DMS153 (cell line): ENCODE measurements at places on chromosomes 3 and 15.
A peak's percentile ranks its signal among the peaks of the same experiment; 100 is the strongest.

DNA sequence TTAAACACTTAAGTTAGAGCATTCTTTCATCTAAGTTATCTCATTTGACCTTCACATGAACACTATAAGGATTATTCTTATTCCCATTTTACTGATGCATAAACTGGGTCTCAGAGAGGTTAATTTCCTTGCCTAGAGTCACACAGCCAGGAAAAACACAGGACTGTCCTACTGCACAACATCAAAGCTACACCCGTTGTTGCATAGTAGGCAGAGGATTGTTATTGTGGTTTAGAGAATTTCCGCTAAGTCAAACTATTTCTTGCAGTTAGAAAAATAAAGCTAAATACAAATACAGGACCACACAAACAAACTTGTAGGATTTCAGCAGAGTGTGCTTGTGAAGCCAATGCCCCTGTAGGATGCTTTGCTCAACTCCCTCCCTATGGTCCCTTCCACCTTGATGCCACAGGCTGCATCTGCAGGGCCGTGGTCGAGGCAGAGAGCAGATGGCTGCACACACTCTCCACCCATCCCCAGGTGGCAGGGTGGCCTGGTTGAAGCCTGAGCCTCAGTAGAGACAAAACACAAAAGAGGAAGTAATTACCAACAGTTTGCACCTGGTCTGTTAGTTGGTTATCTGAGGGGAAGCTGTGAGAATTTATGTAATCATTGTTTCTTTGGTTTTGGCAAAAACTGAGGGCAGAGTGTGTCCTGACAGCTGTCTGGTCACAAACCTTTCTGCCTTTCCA, 41.1 kb upstream of the SKOR1 start:
- no peak for DNase-seq

DNA sequence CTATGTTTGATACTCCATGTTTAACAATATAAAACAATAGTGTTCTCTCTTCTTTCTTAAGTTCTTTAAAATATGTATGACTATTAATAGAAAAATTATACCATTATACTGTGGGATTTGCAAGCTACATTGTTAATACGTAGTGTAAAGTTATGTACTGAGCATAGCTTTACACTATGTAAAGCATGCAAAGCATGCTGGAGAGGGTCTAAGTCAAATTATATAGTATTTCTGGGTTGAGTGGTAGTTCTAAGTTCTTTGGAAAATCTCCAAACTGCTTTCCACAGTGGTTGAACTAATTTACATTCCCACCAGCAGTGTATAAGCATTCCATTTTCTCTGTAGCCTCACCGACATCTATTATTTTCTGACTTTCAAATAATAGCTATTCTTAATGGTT, 253.0 kb downstream of the RAP2B start:
- no peak for DNase-seq

- no peak for DNase-seq
These were observed 29.7 kb downstream of the BUB1B start for GRCh38 chr15:40190591-40190990.

GRCh38 chr3:32366638-32367397, 24.8 kb upstream of the CMTM7 start:
- DNase-seq, result no peak

DNA sequence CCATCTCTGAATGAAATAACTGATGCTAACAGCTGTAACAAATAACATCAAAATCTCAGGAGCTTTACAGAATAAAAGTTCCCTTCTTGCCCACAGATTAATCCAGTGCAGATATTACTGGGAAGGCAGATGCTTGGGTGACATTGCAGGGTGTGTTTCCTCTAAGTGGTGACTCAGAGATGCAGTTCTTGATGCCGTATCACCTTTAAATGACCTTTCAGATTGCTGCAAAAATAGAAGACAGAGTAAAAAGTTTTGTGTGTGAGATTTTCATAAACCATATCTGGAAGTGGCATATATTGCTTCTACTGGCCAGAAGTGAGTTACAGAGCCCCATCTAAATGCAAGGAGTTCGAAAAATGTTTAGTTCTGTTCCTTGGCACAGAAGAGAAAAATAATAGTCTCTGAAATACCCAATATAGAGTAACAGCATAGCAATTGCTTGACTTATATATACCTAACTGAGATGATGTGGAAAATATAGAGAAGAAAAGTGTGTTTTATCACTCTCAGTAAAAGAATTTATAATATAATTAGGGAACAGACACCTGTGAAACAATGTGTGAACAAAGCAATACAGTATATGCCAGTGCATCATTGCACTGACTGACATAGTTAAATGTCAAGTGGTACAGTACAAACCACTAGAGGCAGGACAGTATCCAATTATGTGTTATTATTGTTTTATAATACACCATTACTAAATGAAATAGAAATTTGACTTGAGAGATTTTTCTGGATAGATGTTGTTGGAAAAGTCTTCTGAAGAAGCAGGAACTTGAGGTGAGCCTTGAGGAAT, 430.7 kb upstream of the CBLB start:
- no peak for DNase-seq

GRCh38 chr15:41940441-41940857, 31.9 kb downstream of the EHD4 start:
- DNase-seq, result no peak

GRCh38 chr3:48928679-48929078, 10.0 kb downstream of the ARIH2 start:
- no peak for DNase-seq

- DNase-seq, result no peak
These were observed 79.8 kb downstream of the CNTN6 start for GRCh38 chr3:1172644-1173043.

- DNase-seq, result no peak
These were observed 28.8 kb upstream of the PLSCR2 start for GRCh38 chr3:146498002-146498736.

DNA sequence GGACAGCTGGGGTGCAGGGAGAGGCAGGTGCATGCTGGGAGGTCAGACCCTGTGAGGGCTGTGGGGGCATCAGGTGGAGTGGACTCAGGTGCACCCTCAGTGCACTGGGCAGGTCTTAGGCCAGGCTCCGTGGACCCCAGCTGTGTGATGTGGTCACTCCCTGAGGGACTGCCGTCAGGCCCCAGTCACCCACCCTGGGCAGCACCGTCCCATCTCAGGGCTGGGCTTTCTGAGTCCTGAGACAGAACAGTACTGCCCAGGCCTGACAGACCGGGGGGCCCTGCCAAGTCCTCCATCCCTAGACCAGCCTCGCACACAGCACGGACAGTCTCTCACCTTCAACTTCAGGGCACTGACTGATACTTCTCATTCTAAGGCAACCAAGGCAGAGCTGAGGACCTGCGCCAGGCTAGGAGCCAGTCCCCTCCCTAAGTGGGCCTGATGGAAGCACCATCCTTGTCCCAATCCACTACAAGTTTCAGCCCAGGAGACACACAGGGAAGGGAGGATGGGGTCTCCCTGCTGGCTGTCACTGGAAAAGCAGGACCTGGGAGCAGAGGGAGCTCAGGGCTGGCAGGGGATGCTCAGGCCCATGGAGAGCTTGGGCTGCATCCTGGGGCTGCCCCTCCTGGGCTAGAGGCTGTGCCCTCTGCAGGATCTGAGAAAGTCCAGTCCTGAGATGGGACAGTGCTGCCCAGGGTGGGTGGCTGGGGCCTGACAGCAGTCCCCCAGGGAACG, 86.3 kb downstream of the LMLN start:
- no peak for DNase-seq

DNA sequence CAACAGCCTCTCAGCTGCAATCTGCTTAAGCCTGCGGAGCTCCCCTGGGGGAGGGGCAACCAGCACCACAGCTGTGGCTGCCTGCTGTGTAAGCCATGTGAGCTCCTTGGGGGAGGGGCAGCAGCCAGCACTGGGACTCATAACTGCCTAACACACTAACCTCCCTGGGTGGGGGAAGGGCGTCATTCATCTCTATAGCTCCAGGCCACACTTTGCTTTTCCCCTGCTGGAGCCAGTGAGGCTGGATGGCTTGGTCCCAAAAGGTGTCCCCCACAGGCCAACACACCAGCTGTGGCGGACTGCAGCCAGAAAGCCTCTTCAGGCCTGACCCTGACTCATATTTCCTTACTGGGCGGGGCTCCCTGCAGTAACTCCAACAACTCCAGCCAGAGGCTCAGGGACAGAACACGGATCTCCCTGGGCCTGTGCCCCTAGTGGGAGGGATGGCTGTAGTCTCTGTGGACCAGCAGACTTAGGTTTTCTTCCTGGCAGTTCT, 129.8 kb downstream of the PPM1L start:
- DNase-seq, result peak; percentile 52

DNA sequence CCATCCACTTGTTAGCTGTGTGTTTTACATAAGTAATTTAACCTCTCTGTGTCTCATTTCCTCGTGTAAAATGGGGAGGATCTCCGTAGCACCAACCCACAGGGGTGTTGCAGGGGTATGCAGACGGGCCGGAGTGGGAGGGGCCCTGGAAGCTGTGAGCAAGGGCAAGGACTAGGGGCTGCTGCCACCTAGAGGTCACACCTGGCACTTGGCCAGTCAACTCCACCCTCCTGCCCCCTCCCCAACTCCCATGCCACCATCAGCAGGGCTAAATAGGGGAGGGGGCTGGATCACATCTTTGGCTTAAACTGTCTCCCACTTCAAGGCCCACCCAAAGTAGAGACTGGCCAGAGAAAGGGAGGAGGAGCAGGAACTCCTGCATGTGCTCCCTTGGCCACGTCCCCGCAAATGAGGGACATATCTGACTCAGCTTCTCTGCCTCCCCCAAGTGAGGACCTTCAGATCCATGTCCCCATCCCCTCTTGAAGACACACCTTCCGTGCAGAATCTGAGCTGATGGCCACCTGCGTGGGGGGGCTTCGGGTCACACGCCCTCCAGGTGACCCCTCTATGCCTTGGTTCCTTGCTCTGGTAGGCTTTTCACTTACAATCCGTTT, 2.6 kb downstream of the CCDC9B start:
- no peak for DNase-seq

DNA sequence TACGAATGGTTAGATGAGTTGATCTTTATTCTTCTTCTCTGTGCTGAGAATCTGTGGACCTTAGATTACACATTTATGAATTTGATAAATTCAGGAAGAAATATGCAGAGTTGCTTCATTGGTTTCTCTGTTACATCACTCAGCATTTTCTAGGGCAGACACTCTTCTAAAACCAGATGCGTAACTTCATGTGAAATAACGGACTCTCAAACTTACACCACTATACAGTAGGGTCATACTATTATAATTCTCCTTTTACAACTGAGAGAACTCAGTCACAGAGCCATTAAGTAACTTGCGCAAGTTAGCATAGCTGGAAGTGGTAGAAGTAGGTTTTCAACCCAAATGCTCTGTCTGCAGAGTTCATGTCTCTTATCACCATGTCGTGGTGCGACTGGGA, 5.7 kb downstream of the TMEM207 start:
- no peak for DNase-seq

- no peak for DNase-seq
These were observed 976.0 kb downstream of the ROBO2 start for GRCh38 chr3:78015856-78016255.

GRCh38 chr15:66850078-66850991, 148.3 kb downstream of the SMAD6 start:
- DNase-seq, result no peak

- DNase-seq, result no peak
These were observed 144.7 kb upstream of the GADL1 start for GRCh38 chr3:31039145-31039544.

GRCh38 chr3:67601919-67602608, 52.3 kb downstream of the SUCLG2 start:
- DNase-seq, result no peak

- no peak for DNase-seq
These were observed 288.4 kb upstream of the DPH6 start for GRCh38 chr15:35834216-35834830.

- no peak for DNase-seq
These were observed 28.6 kb downstream of the PLD1 start for GRCh38 chr3:171781711-171782127.

DNA sequence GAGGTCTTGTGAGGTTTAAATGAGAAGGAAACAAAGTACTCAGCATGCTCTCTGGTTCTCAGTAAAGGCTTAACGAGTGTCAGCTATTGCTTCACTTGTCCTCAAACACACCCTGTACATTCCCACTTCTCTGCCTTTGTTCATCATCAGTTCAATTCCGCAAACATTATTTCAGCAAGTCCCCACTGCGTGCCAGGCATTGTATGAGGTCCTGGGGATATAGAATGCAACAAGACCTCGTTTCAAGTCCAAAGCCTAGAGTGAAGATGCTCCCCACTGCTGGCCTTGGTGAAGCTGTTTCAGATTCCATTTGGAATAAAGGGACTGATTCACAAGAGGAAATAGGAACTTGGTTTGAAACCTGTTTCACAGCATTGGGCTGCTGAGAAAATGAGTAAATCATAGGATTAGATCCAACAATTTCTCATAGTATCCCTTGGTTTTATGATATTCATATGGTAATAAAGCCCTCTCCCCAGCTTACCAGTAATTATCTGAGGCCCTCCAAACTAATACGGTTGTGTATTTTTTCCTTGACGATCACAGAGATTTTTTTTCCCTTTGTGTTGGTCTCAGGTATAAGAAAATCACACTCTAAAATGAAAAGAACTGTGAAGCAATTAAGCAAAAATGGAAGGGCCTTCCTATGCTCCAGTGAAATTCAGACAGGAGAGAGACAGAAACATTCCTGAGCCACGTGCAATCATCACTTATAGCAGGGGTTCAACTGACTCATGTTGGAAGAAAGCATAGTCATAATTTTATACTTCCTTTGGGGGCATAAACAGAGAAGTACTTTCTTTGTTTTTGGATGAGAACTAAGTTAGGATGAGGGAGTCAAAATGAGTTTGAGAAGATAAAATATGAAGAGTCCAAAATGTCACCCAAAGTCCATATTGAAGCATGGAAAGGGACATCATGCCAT, 258.6 kb downstream of the RORA start:
- no peak for DNase-seq

DNA sequence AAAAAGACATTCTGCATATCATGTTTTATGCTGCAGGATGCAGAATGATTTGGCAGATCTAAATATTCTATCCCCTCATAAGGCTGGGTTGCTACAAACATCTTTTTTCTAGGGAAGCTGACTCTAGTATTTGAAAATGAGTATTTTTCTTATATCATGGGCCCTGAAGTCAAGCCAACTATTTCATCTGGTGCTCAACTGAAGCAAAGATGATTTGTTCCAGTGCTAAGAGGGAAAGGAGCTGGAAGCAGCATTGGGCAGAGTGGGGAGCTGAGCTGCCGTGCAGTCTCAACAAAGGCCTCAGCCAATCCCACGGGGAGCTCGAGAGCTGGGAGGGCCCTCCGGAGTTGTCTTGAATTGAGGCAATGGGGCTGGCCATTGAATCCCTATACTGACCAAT, 155.3 kb upstream of the SLCO3A1 start:
- DNase-seq, result no peak

GRCh38 chr3:135078283-135078682, 283.2 kb downstream of the EPHB1 start:
- DNase-seq, result no peak

GRCh38 chr3:141355242-141355641, 13.1 kb upstream of the ZBTB38 start:
- no peak for DNase-seq
